ENCODE measurements at places on chromosomes 4 and X.

DNA sequence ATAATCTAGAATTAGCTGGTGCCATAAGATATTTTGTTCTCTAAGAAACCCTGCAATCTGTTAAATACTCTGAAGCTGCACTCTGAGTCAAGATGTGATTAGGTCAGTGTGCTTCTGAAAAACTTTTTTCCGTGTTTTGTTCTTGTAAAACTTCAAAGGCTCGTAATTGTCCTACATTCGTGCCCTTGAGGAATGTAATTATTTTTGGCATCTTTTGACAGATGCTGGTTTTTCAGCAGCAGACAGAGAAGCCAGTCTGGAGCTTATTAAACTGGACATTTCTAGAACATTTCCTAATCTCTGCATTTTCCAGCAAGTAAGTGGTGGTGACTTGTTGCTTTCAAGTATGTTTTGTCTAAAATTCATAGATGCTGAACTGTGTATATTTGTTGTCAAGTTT lies 36.8 kb upstream of the TADA2B start:
- DNase-seq = no peak

DNA sequence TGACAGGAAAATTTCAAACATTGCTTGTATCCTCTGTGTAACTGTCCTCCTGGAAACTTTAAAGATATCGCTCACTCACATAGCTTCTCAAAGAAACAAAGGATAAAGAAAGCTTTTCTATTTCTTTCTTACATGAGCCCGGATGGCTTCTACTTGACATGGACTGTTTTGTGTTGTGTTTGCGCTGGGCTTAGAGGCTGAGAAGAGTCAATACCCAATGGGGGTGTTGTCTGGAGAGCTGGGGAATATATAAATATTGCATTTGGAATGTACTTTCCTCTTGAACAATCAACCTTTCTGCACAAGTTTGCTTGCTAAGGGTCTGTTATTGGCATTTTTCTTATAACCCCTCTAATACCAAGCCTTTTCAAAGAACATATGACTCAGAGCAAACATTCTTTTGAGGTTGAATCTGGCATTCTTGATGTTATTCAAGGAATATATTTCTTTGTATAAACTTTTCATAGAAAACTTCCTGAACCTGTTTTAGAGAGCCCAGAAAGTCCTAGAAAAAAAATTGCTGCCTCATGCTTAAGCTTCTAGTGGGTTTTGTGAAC lies 331.9 kb downstream of the PACRGL start:
- DNase-seq = no peak

- peak; percentile 13 for DNase-seq
Observed at GRCh38 chr4:73417973-73418372, 13.9 kb downstream of the ALB start.

DNA sequence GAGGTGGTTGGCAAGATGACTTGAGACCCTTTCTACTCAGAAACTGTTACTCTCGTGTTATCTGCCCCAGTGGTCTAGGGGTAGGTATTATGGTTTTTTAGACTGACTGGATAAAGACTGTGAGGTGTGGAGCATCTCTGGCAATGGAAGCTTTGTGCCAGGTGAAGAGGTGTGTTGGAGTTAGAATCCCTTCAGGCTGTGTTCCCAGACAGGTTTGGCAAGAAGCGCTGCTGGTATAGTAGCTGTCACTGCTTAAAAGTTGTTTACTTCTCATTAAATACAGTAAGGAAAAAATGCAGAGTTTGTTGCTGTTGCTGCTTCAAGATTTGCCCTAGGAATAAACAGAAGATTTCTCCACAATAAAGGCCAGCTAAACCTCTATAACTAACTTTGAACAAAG lies 35.3 kb downstream of the AREG start:
- DNase-seq = no peak

DNA sequence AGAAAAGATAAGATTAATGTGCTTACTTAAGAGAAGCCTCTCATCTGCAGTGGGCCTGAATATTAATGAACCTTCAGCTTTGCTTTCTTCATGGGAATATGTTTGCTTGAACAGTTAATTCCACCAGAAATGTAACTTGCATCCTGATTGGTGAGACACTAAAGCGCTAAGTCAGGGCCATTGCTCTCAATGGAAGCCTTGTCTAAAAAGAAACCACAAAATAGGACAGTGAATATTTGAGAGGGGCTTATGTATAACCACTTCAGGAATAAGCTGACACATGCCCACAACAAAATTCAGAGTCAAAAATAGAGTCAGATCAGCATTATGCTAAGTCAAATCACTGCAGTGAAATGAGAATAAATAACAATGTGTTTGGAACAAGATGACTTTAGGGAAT lies 1125.8 kb downstream of the STIM2 start:
- DNase-seq = no peak

DNA sequence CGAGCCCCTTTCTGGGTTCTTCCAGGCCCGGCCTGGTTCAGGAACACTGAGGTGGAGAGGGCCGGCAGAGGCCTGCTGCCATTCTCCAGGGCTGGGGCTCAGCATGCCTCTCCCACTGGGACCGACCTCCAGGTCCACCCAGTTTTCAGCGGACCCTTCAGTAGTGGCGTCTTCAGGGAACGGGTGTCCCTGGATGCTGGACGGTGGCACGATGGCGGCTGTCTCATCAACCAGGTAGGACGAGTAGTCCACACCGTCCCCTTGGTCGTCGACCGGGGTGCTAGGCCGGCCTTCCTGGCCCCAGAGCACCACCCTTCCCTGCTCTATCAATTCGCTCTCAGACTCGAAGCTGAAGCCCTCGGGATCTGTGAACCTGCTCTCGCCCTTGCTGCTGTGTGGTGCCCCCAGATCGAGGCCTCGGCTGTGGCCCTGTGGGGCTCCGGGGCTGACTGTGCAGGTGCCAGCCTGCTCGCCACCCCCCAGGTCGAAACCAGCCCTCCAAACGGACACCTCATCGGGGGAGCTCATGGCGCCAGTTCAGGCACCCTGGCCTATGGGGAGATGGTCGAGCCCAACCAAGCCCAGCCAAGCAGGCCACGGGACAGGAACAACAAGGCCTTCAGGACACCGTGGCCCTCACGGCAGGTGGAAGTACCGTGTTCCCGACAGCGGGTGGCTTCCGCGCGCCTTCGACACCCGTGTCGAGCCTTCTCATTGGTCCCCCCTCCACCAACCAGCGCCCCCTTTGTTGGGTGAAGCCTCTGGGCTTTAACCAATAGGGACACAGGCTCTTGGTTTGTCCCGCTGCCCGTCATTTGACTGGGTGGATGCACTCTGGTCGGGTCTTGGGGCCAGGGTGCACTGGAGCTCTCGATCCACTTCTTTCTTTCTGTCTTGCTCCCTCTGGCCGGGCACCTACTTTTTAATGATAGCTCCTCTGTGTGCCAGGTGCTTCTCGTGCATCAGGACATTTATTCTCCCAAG lies 814 bp upstream of the LOC101059915 start:
- no peak for DNase-seq

DNA sequence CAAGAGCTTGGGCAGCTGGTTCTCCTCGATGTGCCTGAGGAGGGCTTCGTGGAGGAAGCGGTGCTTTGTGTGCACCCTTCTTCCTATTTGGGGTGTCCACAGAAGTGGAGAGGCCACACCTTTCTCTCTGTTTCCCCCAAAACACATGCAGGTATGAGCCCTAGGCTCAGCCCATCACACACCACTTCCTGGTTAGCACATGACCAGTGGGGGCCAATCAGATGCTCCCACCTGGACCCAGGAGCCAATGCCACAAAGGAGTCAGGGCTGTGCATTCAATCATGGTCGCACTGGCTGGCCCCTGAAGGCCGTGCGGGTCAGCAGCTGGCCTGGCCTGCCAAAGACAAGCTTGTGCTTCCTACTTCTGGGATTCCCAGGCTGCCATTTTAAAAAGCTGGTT lies 51.4 kb downstream of the PPP2R2C start:
- no peak for DNase-seq

- peak; percentile 38 for DNase-seq
Observed at GRCh38 chrX:374596-374995, 12.1 kb downstream of the PPP2R3B start.

GRCh38 chr4:38911257-38911656 lies 43.7 kb downstream of the FAM114A1 start:
- no peak for DNase-seq
